ENCODE measurements at places on chromosomes 12 and 14. TPM values are rescaled to one million over a fixed set of nuclear protein-coding genes. Genes with fewer than 3 reads are reported as not detected.

SRRM4 gene
- not detected for total RNA-seq

KCNC2 gene
- not detected for total RNA-seq

FGF23 gene
- total RNA-seq = not detected

GPHB5 gene
- total RNA-seq = not detected

GYS2 gene
- not detected for total RNA-seq

RPL10L gene
- total RNA-seq = not detected

KLRK1 gene
- total RNA-seq = not detected

C14orf180 gene
- not detected for total RNA-seq

TBX3 gene
- 2.4 TPM for total RNA-seq

MYO1H gene
- total RNA-seq = under 0.01 TPM

SAMD15 gene
- under 0.01 TPM for total RNA-seq

COPS7A gene
- total RNA-seq = 75.9 TPM

ST8SIA1 gene
- 0.64 TPM for total RNA-seq

MAP1LC3B2 gene
- total RNA-seq = 3.0 TPM

CCDC38 gene
- total RNA-seq = not detected

ENO2 gene
- 3.1 TPM for total RNA-seq

GCH1 gene
- total RNA-seq = 18.1 TPM

TTC6 gene
- 0.34 TPM for total RNA-seq

C12orf54 gene
- total RNA-seq = 3.5 TPM

TAS2R19 gene
- total RNA-seq = 7.6 TPM

FAIM2 gene
- not detected for total RNA-seq

TROAP gene
- total RNA-seq = 0.07 TPM

GALNT8 gene
- not detected for total RNA-seq

Measured in nasal cavity respiratory epithelium epithelial cell of viscerocranial mucosa (primary cell).